ENCODE measurements at places on chromosomes 12 and 14.

- no peak for DNase-seq
Observed at GRCh38 chr12:31226639-31227038, 99.3 kb downstream of the SINHCAF start.

DNA sequence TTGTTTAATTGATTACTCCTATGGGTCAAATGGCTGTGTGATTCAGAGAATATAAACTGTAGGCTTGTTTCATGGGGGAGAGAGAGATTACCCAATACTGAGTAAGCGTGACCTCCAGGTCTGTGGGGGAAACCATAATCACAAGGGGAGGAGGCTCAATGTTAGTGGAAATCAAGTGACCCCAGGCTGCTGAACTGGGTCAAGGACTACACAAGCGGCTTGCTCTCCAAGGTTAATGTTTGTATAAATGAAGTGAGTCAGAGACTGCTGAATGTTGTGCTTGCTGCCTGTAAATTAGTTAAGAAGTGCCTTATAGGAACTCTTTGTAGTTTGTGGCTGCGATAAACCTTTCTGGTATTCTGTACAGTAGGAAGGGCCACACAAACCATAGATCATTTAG lies 479.7 kb downstream of the AACS start:
- DNase-seq: no peak

- no peak for DNase-seq
Observed at GRCh38 chr14:51534610-51535011, 117.1 kb upstream of the FRMD6 start.

DNA sequence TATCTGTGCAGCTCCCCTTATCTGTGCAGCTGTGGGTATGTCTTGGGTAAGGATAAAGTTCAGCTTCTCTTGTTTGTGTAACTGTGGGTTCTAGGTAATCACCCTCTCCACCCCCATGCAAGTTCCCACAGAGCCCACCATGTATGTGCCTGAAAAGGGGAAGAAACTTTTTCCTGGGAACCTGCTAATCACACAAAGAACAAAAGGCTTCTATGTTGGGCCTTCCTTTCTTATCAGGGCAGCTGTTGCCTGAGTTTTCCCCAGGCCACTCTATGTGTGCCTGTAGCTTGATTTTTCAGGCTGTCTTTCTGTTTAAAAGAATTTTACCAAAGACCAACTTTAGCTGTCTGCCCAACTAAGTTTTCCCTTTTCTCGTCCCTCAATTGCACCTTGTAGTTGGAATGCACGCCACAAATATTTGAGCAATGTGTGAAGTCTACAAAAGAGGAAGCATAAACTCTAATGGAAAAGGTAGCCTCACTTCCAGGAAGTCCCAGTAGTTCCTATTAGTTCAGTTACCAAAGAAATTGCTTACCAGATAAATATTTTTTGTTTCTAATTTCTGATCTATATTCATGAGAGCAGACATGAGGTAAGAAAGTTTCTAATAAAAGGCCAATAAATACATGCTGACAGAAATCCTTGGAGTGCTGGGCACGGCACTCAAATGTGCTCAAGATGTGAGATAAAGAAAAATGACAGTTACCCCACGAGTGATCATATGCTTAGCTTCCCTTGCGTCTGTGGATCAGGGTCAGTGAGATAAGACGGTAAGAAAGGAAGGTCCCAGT lies 2.7 kb upstream of the GALC start:
- no peak for DNase-seq

GRCh38 chr14:31692376-31692781 lies 131.2 kb downstream of the NUBPL start:
- no peak for DNase-seq

Data from stimulated activated CD8-positive, alpha-beta memory T cell treated with anti-CD3 and anti-CD28 coated beads, Interleukin-7, amount 100 ng/mL, for 24 hours (primary cell).